ENCODE measurements at places on chromosomes 1 and 21. TPM values are rescaled to one million over a fixed set of nuclear protein-coding genes. Genes with fewer than 3 reads are reported as not detected.

The LINGO4 gene
- 0.28 TPM for total RNA-seq

The AGT gene
- total RNA-seq, result 2.5 TPM

The ARTN gene
- total RNA-seq, result 2.2 TPM

The BRINP2 gene
- total RNA-seq, result 4.0 TPM

The SOAT1 gene
- 11.4 TPM for total RNA-seq

The CLDN8 gene
- total RNA-seq, result 0.15 TPM

The KCNQ4 gene
- 0.92 TPM for total RNA-seq

The OR10T2 gene
- total RNA-seq, result not detected

The RWDD3 gene
- 17.3 TPM for total RNA-seq

The CSTB gene
- 27.0 TPM for total RNA-seq

The RAB3B gene
- 18.3 TPM for total RNA-seq

The RIPPLY3 gene
- total RNA-seq, result not detected

The KRTAP13-2 gene
- not detected for total RNA-seq

The LRRC40 gene
- total RNA-seq, result 43.4 TPM

The C8A gene
- not detected for total RNA-seq

The AKR7A3 gene
- total RNA-seq, result 0.63 TPM

The RHD gene
- total RNA-seq, result 0.10 TPM

The HIVEP3 gene
- 8.0 TPM for total RNA-seq

The KCNJ15 gene
- 1.5 TPM for total RNA-seq

The HSD3B2 gene
- 1.0 TPM for total RNA-seq

The KRTAP19-2 gene
- not detected for total RNA-seq

The LCE2A gene
- not detected for total RNA-seq

The TGFB2 gene
- total RNA-seq, result 20.0 TPM

Measured in motor neuron (in vitro differentiated cells).